ENCODE measurements at places on chromosomes 2 and 18. TPM values are rescaled to one million over a fixed set of nuclear protein-coding genes. Genes with fewer than 3 reads are reported as not detected.

DNA sequence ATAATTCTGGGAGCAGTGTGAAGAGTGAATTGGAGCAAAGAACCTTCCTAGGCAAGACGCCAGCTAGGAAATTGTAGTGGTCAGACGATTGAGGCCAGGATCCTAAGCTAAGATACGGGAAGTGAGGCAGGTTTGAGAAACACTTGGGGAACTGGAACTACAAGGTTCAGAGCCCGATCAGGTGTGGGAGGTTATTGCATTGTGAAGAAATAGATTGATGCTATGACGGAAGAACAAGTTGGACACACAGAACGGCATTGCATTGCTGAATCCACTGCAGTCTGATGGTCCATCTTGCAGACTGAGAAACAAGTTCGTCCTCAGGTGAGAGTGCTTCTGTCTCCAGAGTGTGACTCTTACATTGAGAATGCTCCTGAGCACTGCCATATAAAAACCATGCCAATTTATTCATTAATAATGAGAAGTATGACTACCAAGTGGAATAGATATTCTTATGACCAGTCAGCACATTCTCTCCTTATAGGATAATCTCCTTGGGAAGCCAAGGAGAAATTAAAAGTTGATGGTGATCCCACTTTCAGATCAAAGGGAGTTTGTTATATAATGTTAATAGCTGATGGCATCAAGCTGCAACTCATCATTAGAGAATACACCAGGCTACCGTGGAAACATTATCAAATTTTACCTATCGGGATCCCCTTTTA, 30.9 kb downstream of the ANTXR1 start:
- H3K27ac ChIP-seq, result no peak overlapping the region
- H3K4me3 ChIP-seq, result no peak overlapping the region
- peaks cover 15% of the 10 kb centered on the region for H3K27me3 ChIP-seq
- DNase-seq, result no peak
- no peaks in the 10 kb centered on the region for H3K36me3 ChIP-seq

The DNAJC5G gene
- not detected for total RNA-seq

DNA sequence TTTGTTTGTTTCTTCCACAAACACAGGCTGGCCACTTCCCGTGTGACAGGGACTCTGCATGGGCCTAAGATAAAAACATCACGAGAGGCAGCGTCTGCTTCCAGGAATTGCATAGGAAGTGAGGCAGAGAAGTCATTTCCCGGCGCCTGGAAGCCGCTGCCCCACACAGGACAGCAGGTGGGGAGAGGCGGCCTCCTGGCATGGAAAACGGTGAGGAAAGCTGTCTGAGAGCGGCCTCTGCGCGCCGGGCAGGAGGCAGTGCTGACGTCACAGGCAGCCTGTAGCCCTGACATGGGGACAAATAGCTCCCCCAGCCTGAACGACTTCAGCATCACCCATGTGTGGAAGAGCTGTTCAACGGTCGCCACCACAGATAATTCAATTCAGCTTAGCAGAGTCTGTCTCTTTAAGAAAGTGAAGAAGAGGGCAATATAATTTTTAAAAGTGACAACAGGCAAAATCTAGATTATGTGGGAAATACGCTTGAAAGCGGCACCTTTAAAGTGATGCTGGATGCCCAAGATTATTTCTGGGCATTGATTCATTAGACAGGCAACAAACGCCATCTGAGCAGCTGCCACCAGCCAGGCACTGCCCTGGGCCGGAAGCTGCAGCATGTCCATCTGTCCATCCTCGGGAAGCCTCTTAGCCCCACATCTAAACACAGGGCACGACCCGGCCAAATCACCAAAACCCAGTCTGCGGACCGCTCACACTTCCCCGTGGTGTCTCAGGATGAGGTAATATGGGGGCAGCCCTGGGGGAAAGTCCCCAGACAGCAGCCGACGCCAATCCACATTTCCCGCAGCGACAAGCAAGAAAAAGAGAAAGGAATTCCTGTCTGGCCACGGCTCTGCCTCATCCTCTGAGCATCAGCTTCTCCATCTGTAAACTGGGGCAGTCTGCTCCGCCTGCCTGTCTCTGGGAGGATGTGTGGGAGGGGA, 138.9 kb downstream of the PXDN start:
- H3K27ac ChIP-seq, result no peak overlapping the region
- H3K4me1 ChIP-seq, result peaks cover 33% of the 10 kb centered on the region
- no peaks in the 10 kb centered on the region for H3K27me3 ChIP-seq
- H3K4me3 ChIP-seq, result no peak overlapping the region
- DNase-seq, result no peak
- H3K36me3 ChIP-seq, result no peaks in the 10 kb centered on the region

The RTP5 gene
- 0.12 TPM for total RNA-seq

DNA sequence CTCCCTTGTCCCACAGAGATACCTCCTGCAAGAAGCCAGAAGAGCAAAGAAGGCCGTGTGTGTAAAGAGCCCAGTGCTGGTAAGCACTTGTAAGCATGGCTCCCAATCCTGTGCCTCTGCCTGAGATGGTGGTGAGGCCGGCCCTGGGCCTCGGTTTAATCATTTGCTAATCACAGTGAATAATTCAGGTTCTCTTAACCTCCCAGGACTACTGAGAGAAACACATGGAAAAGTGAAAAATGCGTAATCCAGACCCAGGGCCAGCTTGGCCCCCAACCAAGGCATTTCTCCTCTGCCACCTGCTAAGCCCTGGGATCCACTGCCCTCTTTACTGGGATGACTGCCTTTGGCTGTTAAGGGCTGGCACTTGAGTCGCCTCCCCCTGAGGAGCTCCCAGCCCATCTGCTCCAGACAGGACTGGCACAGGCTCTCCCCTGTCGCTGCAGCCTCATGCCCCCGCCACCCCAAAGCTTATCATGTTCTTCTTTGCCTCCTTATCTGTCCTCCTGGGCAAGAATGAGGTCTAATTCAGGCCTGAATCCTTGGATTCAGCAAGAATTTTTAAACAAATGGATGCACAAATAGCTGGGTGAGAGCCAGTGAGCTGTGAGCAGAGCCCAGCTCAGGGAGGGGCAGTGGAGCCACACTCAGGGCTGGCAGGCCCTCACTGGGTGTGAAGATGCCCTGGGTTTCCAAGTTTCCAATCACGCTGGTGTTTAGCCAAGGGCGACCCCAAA, 193.9 kb upstream of the HS6ST1 start:
- no peak overlapping the region for H3K27ac ChIP-seq
- no peak for DNase-seq
- peaks cover 20% of the 10 kb centered on the region for H3K4me1 ChIP-seq
- no peaks in the 10 kb centered on the region for H3K27me3 ChIP-seq
- H3K4me3 ChIP-seq, result no peak overlapping the region
- H3K36me3 ChIP-seq, result no peaks in the 10 kb centered on the region

The RND3 gene
- not detected for total RNA-seq

DNA sequence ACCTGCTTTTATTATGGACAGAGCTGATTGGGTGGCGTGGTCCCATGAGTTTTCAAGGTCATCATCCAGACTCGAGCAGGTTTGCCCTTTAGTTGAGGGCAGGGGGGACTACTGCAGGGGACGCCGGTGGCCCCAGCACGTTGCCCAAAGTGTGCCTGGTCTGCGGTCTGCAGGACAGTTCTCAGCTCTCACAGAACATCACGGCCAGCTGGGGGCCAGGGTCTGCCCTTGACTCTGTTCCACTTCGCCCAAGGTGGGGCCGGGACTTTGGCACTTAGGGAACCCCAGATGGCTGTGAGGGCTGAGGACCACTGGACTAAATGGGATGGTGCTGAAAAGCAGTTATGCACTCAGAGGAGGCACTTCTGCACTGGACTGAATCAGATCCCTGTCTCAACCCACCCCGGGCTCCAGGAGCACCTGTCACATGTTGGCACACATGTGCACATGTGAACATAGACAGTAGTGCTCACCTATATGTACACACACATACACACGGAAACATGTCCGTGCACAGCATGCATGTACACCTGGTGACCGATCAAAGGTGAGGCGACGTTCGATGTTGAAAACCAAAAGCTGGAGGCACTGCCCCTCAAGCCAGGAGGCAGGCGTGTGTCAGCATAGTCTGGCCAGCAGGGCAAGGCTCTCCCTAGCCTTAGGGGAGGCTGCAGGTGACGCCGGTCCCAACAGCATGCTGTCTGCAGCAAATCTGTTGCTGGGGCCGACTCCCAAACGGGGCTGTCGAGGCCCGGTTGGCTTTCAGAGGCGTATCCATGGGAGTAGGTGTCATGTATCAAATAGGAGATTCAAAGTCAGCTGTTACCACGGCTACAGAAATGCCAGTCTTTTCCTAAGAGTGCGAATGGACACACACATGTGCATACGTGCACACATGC, 10.2 kb downstream of the ANO7 start:
- H3K27me3 ChIP-seq, result no peaks in the 10 kb centered on the region
- no peak for DNase-seq
- H3K4me3 ChIP-seq, result no peak overlapping the region
- H3K4me1 ChIP-seq, result no peaks in the 10 kb centered on the region
- no peaks in the 10 kb centered on the region for H3K36me3 ChIP-seq
- H3K27ac ChIP-seq, result no peak overlapping the region

- no peaks in the 10 kb centered on the region for H3K36me3 ChIP-seq
- H3K4me3 ChIP-seq, result no peak overlapping the region
- no peaks in the 10 kb centered on the region for H3K4me1 ChIP-seq
- peaks cover 12% of the 10 kb centered on the region for H3K27me3 ChIP-seq
These were observed 47.7 kb downstream of the SLC9A2 start for GRCh38 chr2:102667072-102667471.

DNA sequence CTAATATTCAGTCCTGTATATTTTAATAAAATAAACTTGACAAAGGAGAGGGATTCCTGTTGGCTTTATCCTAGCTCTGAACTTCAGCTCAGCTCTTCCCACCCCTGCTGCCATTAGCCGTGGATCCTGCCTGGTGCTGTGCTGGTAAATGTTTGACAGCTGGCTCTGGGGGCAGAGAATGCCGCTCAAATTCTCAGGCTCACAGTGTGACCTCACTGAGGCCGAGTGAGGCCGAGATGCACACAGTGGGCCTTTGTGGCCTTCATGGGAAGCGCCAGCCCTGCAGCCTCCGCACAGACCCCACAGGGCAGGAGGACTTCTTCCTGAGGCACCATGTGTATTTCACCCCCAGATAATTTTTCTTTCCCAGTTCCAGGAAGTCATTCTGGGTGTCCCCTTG, 16.5 kb upstream of the FAHD2A start:
- no peak overlapping the region for H3K27ac ChIP-seq
- no peak for DNase-seq
- H3K27me3 ChIP-seq, result peaks cover 12% of the 10 kb centered on the region
- no peaks in the 10 kb centered on the region for H3K36me3 ChIP-seq
- H3K4me1 ChIP-seq, result no peaks in the 10 kb centered on the region
- no peak overlapping the region for H3K4me3 ChIP-seq

- no peak overlapping the region for H3K4me3 ChIP-seq
- peaks cover 4% of the 10 kb centered on the region for H3K4me1 ChIP-seq
- H3K36me3 ChIP-seq, result no peaks in the 10 kb centered on the region
- H3K27me3 ChIP-seq, result peaks cover 7% of the 10 kb centered on the region
- no peak overlapping the region for H3K27ac ChIP-seq
These were observed 12.3 kb upstream of the SEMA4C start for GRCh38 chr2:96882230-96882629.

GRCh38 chr2:75071766-75072165, 113.3 kb downstream of the POLE4 start:
- H3K4me3 ChIP-seq, result no peak overlapping the region
- no peak for DNase-seq
- peaks cover 3% of the 10 kb centered on the region for H3K36me3 ChIP-seq
